Inflammatory macrophage treated with lipopolysaccharide for 1 hour (primary cell): ENCODE measurements at places on chromosomes 13 and 19.

GRCh38 chr13:64529874-64530485 lies 2700.2 kb downstream of the PCDH9 start:
- DNase-seq = no peak

- DNase-seq = no peak
These were observed 16.2 kb downstream of the TLE6 start for GRCh38 chr19:2993579-2993978.

- DNase-seq = no peak
These were observed at the start of gene AXL for GRCh38 chr19:41218615-41219507. AXL (plus strand) TSS chr19:41219223; CDS start chr19:41219393, 170 bp downstream.

- DNase-seq = no peak
These were observed 465.3 kb downstream of the COG6 start for GRCh38 chr13:40120781-40121180.

DNA sequence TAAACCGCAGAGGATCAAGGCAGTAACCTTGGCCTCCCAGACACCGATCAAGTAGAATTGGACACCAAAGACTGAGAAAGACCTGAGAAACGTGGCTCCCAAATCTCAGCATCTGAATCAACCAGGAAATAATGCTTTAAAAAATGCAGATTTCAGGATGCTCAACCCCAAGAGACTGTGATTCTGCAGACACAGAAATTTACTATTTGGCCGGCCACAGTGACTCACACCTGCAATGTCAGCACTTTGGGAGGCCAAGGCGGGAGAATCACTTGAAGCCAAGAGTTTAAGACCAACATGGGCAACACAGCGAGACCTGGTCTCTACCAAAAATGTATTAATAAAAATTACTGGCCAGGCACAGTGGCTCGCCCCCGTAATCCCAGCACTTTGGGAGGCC lies 6.2 kb downstream of the ABCC4 start:
- DNase-seq = no peak

DNA sequence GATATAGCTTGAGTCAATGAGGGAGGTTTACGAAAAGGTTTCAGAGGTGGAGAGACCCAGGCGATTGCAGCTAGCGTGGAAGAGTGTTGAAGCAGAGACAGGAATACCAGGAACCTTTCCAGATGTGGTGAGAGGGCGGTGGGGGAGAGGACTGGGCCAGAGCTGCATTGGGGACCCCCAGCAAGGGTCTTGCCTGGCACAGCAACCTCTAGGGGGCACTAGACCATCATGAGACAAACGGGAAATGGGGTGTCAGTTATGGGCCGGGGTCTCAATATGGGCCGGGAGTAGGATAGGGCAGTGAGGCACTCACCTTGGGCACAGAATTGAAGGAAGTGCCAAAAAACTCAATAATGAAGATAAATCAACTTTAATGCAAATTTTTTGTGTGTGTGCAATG lies 2.1 kb upstream of the LRP3 start:
- DNase-seq = no peak

- DNase-seq = no peak
These were observed 16.4 kb downstream of the RCN3 start for GRCh38 chr19:49544154-49544553.

- DNase-seq = no peak
These were observed 552.5 kb downstream of the FGF9 start for GRCh38 chr13:22223411-22223810.

DNA sequence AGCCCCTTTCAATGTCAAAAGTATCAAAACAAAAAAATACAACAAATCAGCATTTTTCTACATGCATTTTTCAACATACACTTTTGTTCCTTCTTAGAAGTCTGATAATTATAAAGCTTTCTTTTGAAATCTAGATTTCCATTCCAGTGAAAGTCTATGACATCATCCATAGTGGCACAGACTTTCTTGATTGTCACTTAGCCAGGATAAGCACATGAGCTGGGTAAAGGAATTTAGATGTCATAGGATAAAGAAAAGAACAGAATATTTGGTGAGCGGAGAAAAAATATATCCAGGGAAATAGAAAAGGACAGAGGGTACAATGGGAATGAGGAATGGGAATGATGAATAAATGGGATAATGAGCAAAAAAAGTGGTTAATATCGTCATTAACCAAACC lies 15.1 kb upstream of the TRPC4 start:
- no peak for DNase-seq

- DNase-seq = no peak
These were observed 3.4 kb upstream of the RPS11 start for GRCh38 chr19:49492573-49493405.

DNA sequence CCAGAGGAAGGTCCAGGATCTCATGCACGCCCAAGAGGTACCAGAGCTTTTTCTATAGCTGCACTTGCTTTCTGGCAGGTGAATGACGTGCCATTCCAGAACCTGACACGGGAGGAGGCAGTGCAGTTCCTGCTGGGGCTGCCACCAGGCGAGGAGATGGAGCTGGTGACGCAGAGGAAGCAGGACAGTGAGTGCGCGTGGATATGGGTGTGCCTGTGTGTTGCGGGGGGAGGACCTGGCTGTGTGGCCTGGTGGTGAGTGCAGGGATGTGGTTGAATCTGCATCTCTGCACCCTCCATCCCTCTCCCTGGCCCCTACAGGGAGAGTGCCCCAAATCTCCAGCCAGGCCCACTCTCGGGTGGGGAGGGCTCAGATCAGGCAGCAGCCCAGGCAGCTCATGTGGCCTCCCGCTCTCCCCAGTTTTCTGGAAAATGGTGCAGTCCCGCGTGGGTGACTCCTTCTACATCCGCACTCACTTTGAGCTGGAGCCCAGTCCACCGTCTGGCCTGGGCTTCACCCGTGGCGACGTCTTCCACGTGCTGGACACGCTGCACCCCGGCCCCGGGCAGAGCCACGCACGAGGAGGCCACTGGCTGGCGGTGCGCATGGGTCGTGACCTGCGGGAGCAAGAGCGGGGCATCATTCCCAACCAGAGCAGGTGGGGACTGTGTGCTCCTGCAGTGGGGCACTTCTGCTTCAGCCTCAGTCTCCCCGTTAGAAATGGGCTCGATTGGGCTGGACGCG lies 22.8 kb downstream of the APBA3 start:
- no peak for DNase-seq

DNA sequence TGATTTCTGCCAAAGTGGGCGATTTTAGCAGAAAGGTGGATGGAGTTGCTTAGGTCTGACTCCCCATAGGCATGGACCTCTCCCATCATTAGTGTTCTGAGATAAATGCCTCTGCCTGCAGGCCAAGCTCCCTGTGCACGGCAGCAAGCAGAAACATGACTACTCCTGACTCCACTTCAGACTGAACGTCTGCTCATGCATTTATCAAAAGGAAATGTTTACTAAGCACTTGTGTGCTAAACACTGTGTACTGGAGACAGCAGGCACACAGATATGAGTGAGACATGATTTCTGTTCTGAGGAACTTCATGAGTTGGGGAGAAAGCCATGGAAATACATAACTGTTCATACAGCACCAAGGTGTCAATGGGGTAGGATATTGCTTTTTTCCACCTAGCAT lies 149.6 kb downstream of the MIPEP start:
- DNase-seq = no peak
